ENCODE measurements at places on chromosomes 2 and 18. TPM values are rescaled to one million over a fixed set of nuclear protein-coding genes. Genes with fewer than 3 reads are reported as not detected.

Gene NYAP2
- total RNA-seq: 1.1 TPM

Gene CHRNA1
- not detected for total RNA-seq

- no peak for DNase-seq
These were observed 59.4 kb downstream of the LIMS1 start for GRCh38 chr2:108593547-108594098.

GRCh38 chr2:108958002-108958401, 31.0 kb downstream of the EDAR start:
- no peak for DNase-seq

- DNase-seq: no peak
These were observed 65.4 kb upstream of the VRK2 start for GRCh38 chr2:57981083-57981768.

GRCh38 chr2:210617732-210618330, 61.4 kb downstream of the CPS1 start:
- no peak for DNase-seq
